ENCODE measurements at places on chromosomes 12 and 14.

DNA sequence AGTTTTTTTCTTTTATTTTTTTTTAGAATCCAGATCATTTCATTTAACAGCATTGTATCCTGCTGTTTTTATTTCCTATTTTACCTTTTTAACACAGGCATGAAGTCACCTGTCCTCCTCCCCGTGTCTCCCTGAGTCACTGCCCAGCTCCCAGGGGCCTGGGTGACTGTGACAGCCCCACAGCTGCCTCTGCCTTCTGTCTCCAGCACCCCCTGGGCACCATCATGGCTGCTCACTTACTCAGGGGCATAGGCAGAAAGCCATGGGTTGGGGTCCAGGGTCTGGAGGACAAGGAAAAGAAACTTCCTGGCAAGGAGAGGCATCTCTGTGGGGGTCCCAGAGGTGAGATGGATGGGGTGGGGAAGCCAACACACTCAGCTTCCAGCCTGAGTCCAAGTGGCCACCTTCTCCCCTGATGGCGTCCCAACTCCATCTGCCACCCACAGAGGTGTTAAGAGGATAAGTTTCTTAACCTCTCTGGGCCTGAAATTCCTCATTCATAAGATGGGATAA is 25.3 kb downstream of the TMEM63C start:
- no peak for DNase-seq

GRCh38 chr12:93115198-93115601 is 186.1 kb upstream of the EEA1 start:
- DNase-seq, result no peak

GRCh38 chr12:89166121-89166520 is 186.2 kb downstream of the DUSP6 start:
- DNase-seq, result no peak

DNA sequence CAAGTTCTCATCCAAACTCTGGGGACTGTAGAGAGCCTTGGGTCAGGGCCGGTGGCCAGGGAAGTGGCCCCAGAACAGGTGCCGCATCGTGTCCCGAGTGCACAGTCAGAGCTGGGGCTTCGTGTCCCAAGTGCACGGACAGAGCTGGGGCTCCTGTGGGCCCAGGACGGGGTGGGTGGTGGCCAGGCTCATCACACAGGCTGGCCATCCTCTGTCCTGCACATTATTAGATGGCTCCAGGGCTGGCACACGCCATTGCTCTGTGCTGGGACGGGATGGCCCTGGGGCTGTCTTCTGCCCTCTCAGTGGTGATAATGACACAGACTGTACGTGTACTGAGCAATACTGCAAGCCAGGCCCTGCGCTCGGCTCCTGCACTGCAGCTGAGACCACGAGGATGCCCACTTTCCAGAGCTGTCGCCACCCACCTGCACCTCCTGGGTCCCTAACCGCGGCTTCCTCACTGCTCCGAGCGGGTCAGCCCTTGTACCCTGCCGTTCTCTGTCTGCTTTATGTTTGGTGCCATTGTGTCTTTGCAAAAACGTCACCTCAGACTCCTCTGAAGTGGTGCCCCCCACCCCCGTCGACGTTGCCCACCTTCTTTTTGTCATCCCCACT is 1.9 kb downstream of the FBRSL1 start:
- no peak for DNase-seq

GRCh38 chr12:119802472-119802871 is 74.6 kb downstream of the CIT start:
- DNase-seq, result no peak

- DNase-seq, result no peak
These were observed 128.4 kb downstream of the METTL25 start for GRCh38 chr12:82486524-82487235.

- DNase-seq, result no peak
These were observed 20.3 kb upstream of the GPR33 start for GRCh38 chr14:31508135-31508534.

- no peak for DNase-seq
These were observed 41.8 kb upstream of the SNX6 start for GRCh38 chr14:34671716-34672115.

DNA sequence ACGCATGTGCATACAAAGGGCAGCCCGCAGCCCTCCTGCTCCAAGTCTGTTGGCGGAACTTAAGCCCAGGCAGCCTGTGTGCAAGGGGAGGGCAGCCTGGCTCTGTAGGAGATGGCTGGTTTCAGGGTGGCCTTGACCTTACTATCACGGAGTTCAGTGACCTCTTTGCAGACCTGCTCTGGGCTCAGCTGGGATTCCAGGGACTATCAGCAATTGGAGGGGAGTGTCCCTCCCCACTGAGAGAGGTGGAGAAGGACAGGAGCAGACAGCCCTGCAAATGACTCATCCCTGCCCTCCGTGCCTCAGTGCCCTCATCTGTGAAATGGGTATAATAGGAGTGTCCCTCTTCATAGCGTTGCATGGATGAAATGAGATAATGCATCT is 66.2 kb upstream of the DLK1 start:
- no peak for DNase-seq

DNA sequence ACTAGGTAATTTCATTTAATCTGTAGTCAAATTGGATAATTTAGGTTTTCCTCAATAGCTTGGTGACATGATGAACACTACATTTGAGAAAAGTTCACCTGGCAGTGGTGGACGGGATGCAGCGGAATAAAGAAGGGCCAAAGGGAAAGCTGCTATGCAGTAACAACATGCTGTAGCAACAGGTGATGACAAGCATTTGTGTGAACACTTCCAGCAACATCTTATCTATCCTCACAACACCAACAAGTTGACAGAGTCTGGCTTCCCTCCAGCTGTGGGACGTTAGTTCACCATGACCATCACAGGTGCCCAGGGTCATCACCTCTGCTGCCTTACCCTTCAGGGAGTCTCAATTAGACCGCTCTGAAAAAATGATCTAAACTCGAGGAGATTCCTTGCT is 8.3 kb downstream of the DBX2 start:
- DNase-seq, result no peak

DNA sequence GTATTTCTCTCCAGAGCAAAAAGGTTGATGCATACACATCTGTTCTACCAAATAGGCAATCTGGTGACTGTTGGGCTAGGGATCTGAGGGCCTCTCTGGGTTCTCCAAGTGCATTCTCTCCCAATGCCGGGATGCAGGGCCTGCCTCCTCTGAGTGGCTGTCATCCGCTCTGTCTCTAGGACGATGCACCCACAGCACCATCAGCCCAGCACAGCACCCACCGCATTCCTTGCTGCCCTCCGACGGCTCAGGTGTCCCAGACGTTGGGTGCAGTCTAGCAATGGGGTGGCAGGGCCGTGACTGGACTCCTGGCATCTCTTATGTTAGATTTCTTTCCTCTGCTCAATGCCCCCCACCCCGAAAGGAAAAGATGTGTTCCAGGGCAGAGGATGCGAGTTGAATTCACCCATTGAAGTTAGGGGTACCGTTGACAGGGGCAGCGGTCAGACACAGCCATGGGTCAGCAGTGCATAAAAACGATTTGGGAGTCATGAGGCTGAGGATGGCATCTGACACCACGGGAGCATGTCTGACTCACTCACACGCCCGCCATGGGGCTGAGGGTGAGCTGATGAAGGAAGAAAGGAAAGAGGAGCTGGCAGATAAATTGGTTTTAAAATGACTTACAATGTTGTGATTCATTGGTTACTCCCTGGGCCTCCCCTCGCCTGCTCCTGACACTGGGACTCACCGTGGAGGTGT is 93.2 kb upstream of the C14orf180 start:
- no peak for DNase-seq

DNA sequence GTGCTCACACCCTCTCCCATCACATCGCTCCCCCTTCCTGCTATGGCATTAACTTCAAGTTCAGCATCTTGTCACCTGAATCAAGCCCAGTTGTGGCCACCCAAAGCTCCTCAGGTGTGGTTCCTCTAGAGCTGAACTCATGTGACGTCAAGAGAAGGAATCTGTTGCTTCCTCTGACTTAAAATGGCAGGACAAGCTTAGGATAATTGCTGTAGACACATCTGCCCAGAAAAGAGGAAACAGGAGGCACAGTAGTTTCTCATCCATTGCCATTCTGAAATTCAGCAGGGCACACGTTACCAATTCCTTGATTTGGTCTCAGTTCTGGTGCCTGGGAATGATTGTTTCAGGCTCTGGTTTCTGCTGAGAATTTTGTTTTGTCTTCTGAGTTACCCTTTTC is 52.1 kb downstream of the RCOR1 start:
- DNase-seq, result no peak

GRCh38 chr12:108630481-108631207 is 3.0 kb downstream of the SELPLG start:
- DNase-seq, result peak; percentile 33

DNA sequence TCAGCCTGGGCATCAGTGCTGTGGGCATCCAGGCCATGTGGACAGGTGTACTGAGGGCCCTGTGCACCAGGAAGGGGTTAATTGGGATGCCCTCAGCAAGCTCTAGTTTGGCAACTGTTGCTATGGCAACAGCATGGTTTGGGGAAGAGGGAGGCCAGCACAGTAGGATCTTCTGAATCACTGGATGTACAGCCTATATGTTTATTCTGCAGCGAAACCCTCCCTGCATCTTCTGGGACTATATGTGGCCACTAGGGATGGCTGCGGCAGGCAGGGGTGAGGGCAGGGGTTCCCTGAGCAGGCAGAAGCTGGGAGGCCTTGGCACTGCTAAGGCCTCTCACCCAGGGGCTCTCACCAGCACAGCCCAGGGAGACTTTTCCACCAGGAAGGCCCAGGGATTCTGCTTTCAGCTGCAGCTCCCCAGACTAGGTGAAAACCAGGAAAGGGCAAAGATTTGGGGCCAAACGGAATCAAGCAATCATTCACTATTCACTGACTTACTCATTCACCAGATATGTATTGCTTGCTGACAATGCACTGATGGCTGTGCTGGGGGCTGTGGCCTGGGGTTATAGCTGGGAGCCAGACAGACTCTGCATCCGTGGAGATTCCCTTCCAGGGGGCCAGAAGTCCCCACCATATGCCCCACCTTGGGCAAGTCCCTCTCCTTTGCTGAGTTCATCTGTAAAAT is 42.8 kb downstream of the IRF2BPL start:
- no peak for DNase-seq

DNA sequence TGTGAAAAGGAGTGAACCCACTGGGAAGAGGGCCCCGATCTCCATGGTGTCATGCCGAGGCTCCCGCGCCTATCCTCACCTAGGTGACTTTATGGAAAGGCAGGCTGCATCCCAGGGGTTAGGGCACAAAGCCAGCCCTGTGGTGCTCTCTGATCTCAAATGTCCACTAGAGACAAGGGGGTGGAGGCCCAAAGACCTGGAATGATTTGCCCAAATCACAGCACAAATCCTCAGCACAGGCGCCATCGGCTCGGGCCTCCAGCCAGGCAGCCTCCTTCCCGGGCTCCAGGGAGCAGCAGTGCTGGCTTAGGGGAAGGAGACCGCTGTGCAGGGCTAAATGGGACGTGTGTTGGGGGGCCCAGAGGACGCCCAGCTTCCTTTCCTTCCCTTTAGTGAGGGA is 17.6 kb downstream of the CHGA start:
- DNase-seq, result no peak

DNA sequence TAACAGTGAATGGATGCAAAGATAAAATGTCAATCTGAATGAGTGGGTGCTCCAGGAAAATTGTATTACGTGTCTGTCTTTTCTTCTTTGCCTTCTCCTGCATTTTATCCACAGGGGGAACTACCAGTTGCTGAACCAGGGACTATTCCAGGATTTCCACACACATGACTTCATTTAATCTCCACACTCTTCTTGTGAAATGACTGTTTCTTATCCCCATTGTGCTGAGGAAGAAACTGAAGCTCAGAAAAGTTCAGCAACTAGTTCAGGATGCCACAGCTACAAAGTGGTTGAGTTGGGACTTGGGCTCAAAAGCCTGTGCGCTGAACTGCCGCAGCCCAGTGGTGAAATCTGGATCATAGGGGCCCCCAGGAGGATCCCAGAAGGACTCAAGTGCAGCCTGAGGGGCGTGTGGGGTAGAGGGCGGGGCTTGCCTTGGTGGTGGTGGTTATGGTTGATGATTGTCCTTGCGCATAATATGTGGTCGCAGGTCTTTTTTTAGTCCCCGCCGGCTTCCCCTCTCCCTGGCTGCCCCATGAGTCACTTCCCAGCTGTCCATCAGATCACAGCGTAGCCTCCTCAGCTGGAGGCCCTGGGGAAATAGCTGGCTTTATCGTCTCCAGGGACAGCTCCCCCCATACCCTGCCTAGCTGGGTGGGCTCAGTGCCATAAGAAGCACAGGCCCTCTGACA is 235.2 kb upstream of the CRY1 start:
- DNase-seq, result no peak

GRCh38 chr12:77152623-77153193 is 87.3 kb upstream of the E2F7 start:
- DNase-seq, result no peak

- no peak for DNase-seq
These were observed 45.1 kb upstream of the HMGA2 start for GRCh38 chr12:65779091-65779642.

DNA sequence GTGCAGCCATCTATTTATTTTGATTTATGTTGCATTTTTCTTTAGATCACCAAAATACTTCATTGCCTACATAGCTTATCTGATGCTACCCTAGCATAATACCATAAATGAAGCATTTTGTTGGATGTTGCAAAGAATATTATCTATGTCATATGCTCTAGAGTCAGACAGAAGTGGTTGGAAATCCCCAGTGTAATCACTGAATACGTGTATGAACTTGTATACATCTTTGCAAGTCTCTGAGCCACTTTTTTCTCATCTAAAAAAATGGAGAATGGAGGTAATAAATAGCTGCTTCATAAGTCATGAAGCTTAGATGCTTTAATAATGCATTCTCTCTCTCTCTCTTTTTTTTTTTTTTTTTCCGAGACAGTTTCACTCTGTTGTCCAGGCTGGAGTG is 18.5 kb downstream of the EVL start:
- DNase-seq, result no peak
